ENCODE measurements at places on chromosomes 11 and 22. TPM values are rescaled to one million over a fixed set of nuclear protein-coding genes. Genes with fewer than 3 reads are reported as not detected.
A peak's percentile ranks its signal among the peaks of the same experiment; 100 is the strongest.

The MTCH2 gene
- total RNA-seq, result 146 TPM

- DNase-seq, result no peak
These were observed 7.3 kb upstream of the APOL4 start for GRCh38 chr22:36208914-36209313.

The PIK3IP1 gene
- total RNA-seq, result 11.3 TPM

The ART5 gene
- total RNA-seq, result not detected

- no peak for DNase-seq
These were observed 701 bp downstream of the TMEM216 start for GRCh38 chr11:61392981-61393595.

DNA sequence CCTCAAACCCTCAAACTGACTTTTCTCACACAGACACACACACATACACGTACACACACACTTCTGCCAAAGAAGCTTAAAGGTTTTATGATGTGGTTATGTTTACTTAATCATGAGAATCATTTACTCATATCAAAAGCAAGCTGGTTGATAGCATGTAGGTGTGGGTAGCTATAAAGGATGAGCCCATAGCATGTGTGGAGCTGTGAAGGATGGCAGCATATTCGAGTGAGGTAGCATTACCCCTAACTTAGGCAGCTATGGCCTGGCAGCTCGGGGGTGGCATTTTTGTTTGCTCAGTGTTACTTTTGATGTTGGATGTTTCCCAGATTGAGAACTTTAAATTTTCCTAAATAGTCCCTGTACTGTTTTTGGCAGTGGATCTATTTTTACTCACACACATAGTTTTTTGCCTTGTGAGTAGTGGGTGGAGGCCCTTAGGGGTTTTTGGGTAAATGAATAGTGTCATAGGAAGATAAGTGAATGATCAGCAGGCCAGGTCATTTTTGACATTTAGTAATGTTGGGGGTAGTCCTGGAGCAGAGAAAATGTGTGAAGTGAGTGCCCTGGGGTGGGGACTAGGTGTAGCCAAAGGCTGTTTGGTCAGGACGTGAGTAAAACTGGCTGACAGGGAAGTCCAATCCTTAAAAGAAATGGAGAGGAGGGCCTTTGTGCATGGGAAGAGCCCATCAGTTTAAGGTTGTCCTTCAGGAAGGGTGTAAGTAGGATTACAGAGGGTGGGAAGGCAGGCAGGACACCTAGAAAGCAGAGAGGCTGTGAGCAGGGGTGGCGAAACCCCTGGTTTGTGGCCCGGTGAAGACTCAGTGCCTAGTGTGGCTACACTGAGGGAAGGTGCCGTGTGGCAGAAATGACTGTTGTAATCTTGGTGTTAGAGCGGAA, 7.1 kb downstream of the YWHAH start:
- no peak for DNase-seq

GRCh38 chr22:22752556-22753477, 108.4 kb downstream of the GGTLC2 start:
- DNase-seq, result no peak

GRCh38 chr11:28420099-28420498, 311.9 kb downstream of the METTL15 start:
- DNase-seq, result no peak

The MS4A18 gene
- total RNA-seq, result not detected

GRCh38 chr11:4102711-4103110, 8.1 kb downstream of the RRM1 start:
- no peak for DNase-seq

- no peak for DNase-seq
These were observed 47.3 kb upstream of the TMEM45B start for GRCh38 chr11:129768356-129768755.

GRCh38 chr11:69494851-69495250, 13.4 kb downstream of the LINC01488 start:
- no peak for DNase-seq

- no peak for DNase-seq
These were observed 6.1 kb upstream of the P2RY6 start for GRCh38 chr11:73265853-73266645.

DNA sequence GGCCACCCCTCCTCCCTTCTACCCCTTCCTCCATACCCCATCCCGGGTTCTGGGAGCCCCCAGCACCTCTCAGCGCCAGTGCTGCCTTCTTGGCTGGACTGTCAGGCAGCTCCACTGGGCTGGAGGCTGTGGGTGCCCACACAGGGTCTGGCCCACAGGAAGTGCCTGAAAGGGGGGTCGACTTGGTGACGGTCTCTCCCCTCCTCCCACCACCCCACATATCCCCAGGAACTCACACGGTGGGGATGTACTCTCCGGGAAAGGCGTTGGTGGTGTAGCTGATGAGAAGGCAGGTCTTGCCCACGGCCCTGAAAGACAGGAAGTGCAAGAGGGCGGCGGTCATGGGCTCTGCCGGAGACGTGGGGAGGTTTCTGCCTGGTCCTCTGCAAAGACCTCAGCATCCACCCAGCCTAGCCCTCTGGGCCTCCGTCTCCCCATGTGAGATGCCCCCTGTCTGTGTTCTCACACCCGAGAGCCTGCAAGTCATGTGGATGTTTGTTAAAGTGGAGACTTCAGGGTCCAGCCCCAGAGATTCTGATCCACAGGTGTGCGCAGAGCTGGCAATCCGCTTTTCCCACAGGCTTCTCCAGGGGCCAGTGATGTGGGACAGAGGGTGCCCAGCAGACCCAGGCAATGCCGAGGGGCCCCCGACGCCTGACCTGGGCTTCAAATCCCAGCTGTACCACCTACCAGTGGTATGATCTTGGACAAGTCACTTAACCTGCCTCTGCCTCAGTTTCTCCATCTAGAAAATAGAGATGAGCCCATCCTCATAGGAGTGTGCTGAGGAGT, 2.5 kb downstream of the RAC2 start:
- DNase-seq, result peak; percentile 64

The RAB36 gene
- 0.90 TPM for total RNA-seq

The OR52D1 gene
- not detected for total RNA-seq

- DNase-seq, result no peak
These were observed 26.7 kb downstream of the IGLL1 start for GRCh38 chr22:23553438-23553837.

The ZBTB16 gene
- 2.1 TPM for total RNA-seq

DNA sequence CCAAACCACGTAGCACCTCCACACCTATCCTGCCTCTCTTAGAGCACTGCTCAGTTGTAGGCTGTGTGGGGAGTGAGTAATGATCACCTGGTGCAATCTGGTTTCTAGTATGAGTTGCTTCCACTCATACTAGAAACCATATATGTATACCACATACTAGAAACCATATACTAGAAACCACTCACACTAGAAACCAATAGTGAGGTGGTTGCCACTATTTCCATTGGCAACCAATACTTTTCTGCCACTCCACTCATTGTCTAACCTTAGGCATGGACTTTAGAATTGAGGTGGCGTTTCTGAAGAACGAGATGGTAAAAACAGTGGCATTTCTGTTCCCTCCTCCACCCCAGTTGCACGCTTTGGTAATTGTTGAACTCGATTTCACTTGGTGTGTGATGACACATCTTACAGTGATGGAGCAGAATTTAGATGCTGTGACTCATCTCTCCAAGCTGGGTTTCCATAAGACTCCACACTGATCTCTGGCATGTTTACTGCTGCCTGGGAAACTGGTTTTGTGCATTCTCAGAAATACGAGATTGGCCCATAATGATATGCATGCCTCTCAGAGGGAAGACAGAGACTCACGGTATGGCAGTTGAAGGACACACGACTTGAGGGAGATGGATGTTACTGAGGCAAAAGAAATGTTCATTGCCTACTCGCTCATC, 82.9 kb downstream of the KIRREL3 start:
- DNase-seq, result peak; percentile 4

The CD3E gene
- total RNA-seq, result 364 TPM

- DNase-seq, result peak; percentile 42
These were observed 35.2 kb upstream of the TFIP11 start for GRCh38 chr22:26547426-26547825.

DNA sequence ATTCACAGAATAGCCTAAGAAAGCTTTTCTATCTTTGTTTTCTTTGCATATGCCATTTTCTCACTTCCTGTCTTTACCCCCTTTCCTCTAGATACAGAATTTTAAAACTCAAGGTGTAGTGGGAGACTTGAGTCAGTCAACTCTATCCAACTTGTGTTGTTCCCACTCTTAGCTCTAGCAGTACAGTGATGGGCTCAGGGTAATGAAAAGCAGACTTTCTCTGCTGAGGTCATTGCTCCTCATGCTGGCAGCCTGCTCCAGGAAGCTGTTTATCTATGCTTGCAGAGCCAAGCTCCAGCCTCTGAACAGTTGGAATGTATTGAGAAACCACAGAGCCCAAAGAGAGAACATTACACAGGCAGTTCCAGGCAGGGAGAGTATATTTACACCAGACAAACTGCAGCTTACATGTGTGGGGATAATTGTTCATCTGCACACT, 68.1 kb downstream of the CSTPP1 start:
- no peak for DNase-seq

GRCh38 chr11:82233201-82233600, 500.5 kb downstream of the FAM181B start:
- DNase-seq, result no peak

DNA sequence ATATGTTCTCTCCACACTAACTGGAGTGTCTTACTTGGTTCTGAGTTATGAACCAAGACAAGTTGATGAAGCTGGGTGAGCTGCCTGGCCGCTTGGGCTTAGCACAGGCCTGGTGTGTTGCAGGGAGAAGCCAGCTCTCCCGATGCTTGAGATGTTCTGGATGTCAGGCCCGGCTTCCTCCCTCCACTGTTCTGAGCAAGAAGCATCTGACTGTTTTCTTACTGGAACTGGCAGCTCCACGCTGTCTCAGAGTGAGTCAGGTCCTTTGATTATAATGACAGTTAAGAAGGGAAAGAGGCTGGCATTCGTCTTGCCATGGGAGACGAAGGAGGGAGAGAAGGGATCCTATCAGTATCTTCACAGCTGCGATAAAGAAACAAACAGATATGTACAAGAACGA, 46.5 kb upstream of the CRTAM start:
- DNase-seq, result no peak

The RBFOX2 gene
- total RNA-seq, result 3.7 TPM

- DNase-seq, result no peak
These were observed 713.8 kb downstream of the TBC1D22A start for GRCh38 chr22:47476231-47476630.

GRCh38 chr22:37373451-37373850, 53.8 kb downstream of the ELFN2 start:
- DNase-seq, result no peak

The HBG2 gene
- not detected for total RNA-seq

The KCNC1 gene
- total RNA-seq, result not detected

GRCh38 chr11:71525938-71526495, 1.1 kb upstream of the KRTAP5-7 start:
- DNase-seq, result no peak

DNA sequence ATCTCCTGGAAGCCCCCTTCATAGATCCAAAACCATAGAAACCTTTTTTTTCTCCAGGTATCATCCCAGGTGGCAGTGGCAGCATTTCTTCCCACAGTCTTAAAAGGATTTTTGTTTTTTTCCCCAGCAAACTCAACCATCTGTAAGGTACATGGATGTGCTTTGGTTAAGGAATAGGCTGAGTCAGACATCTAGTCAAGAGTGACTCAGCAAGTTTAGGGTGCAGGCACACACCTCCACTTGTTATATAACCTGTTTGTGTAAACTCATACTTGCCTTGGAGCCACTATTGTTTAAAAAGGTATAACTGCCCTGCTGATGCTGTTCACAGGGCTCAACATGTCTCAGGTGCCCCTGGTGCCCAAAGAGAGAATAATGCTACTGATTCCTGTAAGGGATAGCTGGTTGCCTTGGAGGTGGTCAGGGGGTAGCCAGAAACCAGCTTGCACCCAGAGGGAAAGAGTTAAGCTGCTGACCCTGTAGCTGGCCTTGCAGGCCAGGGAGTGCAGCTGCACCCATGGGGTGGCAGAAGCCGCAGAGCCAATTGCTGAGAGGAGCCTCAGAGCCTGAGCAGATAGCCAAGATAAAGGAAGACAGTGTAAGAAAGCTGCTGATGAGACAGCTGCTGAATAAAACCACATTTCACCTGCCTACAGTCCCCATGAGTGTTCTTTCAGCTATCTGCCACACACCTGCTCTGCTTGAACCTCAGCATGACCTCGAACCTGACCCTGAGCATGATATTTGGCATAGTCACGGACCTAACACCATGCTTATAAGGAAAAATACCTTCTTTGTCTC, 1726.1 kb upstream of the RAG2 start:
- no peak for DNase-seq

The APOBEC3B gene
- 3.4 TPM for total RNA-seq

Measured in activated naive CD8-positive, alpha-beta T cell treated with anti-CD3 and anti-CD28 coated beads for 36 hours (primary cell).